ENCODE measurements at places on chromosomes 4 and X. TPM values are rescaled to one million over a fixed set of nuclear protein-coding genes. Genes with fewer than 3 reads are reported as not detected.

Gene FGFBP1
- not detected for total RNA-seq

Gene MAGEB2
- not detected for total RNA-seq

Gene CDS1
- 0.95 TPM for total RNA-seq

Gene TAF7L
- not detected for total RNA-seq

Gene KCNE5
- 0.39 TPM for total RNA-seq
